ENCODE measurements at places on chromosomes 1 and 21. TPM values are rescaled to one million over a fixed set of nuclear protein-coding genes. Genes with fewer than 3 reads are reported as not detected.
A peak's percentile ranks its signal among the peaks of the same experiment; 100 is the strongest.

- no peak for DNase-seq
Measured at GRCh38 chr1:68370101-68370915, 79.4 kb downstream of the RPE65 start.

Gene TRAPPC10
- total RNA-seq, result 20.3 TPM

Gene GSTM3
- 112 TPM for total RNA-seq

Gene ATP6V1G3
- not detected for total RNA-seq

- no peak for DNase-seq
Measured at GRCh38 chr21:41717573-41718330, 49.1 kb downstream of the RIPK4 start.

DNA sequence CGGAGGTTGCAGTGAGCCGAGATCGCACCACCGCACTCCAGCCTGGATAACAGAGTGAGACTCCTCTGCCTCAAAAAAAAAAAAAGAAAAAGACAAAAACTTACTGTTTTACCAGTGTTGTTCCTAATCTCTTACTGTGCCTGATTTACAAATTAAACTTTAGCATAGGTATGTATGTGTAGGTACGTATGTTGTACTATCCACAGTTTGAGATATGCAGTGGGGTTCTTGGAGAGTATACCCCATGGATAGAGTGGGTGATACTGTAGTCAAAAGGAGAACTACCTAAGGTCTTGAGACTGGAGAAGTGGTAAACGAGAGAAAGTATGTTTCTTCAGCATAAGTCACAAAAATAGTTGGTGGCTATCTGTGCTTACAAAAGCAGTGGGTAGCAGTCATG lies 38.6 kb downstream of the RNF11 start:
- DNase-seq, result no peak

- DNase-seq, result no peak
Measured at GRCh38 chr1:100928128-100928527, 32.2 kb downstream of the SLC30A7 start.

GRCh38 chr21:45838634-45839033 lies 142.9 kb upstream of the COL6A1 start:
- no peak for DNase-seq

DNA sequence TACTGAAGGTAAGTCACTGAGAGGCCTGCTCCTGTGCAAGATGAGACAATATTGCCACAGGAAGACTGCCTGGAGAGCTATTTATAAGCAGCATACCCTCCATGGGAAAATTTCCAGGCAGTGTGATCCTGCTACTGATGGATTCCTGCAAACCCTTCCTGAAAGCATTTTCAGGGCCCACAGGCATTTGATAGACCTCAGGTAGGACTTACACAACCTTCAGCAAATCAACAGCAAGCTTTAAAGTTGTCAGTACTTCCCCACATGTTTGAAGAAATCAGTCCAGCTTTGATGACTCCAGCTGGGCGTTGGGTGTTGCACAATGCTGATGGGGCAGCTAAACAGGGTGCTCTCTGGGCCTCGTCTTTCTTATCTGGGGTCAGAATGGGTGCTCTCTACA lies 108.8 kb downstream of the PLXNA2 start:
- no peak for DNase-seq

DNA sequence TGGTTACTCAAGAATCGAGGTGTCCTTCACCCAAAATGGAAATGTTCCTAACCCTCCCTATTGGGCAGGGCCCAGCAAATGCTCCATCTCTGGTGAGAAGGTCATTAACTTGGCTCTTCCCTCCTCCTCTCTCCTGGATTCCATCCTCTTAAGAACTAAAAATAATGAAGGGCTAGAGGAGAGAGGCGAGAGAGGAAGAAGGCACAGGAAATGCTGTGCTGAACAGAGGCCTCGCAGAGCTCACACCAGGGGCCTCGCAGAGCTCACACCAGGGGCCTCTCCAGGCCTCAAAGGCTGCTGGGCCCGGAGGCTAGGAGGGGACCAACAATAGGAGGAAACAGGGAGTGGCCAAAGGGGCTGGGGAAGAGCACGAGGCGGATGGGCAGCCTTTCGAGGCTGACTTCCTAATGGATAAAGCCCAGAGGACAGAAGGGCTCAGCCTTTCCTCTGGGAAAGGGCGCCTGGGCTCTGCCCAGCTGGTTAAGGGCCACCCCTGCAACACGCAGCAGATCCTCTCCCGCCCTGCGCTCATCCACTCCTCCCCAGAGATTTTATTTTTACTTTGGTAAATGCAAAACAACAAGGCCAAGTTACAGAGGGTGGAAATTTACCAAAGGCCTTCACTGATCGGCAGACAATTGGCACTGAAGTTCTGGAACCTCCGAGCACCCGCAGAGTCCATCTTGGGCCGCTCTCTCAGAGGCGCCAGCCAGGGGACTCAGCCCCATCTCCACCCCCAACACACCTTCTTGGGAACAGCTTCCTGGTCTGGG lies 78.5 kb downstream of the ITPKB start:
- peak; percentile 66 for DNase-seq

Gene CFAP45
- 1.2 TPM for total RNA-seq

- no peak for DNase-seq
Measured at GRCh38 chr1:178612261-178612660, 99.4 kb downstream of the TEX35 start.

- DNase-seq, result no peak
Measured at GRCh38 chr21:29316029-29316742, 17.5 kb downstream of the BACH1 start.

- no peak for DNase-seq
Measured at GRCh38 chr1:111770916-111771315, 15.2 kb downstream of the DDX20 start.

Gene MEGF6
- 7.3 TPM for total RNA-seq

- no peak for DNase-seq
Measured at GRCh38 chr21:34630536-34631143, 15.7 kb upstream of the RCAN1 start.

DNA sequence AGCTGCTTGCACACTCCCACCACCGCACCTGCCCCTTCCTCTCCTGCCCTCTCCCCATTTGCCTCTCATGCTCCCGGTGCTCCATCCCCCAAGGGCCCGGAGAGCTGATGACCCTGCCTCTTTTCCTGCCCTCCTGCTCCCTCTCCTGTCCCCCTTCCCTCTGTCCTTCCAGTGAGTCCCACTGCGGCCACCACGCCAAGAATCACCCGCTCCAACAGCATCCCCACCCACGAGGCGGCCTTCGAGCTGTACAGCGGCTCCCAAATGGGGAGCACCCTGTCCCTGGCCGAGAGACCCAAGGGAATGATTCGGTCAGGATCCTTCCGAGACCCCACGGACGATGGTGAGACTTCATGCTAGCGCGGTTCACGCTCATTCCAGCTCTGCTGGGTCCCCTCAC lies 40.7 kb upstream of the IPO9 start:
- no peak for DNase-seq

Gene CELA3B
- total RNA-seq, result not detected

Gene GIPC2
- total RNA-seq, result 2.0 TPM

GRCh38 chr1:180948641-180949615 lies 36.2 kb downstream of the KIAA1614 start:
- DNase-seq, result no peak

GRCh38 chr1:66371233-66372005 lies 162.5 kb upstream of the SGIP1 start:
- peak; percentile 39 for DNase-seq

Gene NEGR1
- total RNA-seq, result 15.7 TPM

- DNase-seq, result no peak
Measured at GRCh38 chr1:37391211-37392011, 83.0 kb upstream of the ZC3H12A start.

Gene SELP
- total RNA-seq, result 9.0 TPM

Gene ELF3
- 0.65 TPM for total RNA-seq

DNA sequence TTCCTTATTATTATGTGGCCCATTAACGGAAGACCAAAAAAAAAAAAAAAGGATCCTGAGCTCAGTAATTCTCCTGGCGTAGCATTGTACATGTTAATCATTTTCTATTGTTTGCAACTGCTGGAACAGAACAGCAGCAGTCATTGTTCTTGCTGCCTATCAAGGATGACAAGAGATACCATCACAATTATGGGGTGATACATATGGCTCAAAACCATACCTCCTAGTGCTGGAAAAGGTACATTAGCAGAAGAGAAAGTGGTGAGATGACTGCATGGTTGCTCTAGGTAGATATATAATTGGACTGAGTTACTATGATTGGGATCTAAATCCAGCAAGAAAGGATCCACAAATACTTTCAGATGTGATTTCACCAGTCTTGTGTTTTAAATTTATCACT lies 13.3 kb upstream of the TLR5 start:
- DNase-seq, result no peak

- DNase-seq, result no peak
Measured at GRCh38 chr1:206998816-206999215, 28.6 kb upstream of the FCAMR start.

GRCh38 chr1:244100704-244101453 lies 49.8 kb downstream of the ZBTB18 start:
- DNase-seq, result no peak

- peak; percentile 46 for DNase-seq
Measured at GRCh38 chr1:185338719-185339622, 21.9 kb upstream of the IVNS1ABP start.

- no peak for DNase-seq
Measured at GRCh38 chr1:212771341-212771740, 20.2 kb downstream of the NSL1 start.

DNA sequence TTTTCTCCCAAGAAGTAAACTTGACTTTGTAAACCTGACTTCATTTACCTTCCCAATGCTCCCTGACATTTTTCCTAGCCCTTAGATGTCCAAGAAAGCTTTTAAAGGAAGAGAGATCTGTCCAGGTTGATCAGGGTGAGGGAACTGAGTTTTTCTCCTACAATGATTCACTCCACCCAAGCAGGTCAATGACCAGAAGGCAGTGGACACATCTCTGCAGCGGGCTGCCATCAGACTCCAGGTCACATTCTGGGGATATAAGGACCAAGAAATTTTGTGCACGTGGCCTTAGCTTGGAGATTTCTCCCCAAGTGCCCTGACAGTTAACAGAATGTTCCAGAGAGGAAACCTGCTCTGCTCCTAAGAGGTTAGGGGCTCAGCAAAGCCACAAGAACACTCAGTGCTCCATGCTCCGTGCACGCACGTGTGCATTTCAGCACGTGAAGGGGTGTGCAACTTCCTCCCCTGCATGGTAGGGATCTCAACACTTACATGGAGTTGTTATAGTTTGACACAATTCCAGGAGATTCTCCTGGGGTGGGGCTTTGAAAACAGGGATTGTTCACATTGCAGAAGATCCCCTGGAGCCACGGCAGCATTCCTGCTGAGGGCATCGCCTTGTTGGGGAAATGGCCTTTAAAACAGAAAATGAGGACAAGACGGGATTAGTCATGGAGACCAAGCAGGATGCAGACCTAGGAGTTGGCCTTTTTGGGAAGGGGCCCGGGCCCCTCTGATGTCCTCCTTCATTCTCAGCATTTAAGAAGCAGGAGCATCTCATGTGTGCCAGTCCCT lies 9.8 kb downstream of the ABCA4 start:
- DNase-seq, result no peak

- DNase-seq, result no peak
Measured at GRCh38 chr1:175842550-175842949, 99.2 kb upstream of the TNR start.

DNA sequence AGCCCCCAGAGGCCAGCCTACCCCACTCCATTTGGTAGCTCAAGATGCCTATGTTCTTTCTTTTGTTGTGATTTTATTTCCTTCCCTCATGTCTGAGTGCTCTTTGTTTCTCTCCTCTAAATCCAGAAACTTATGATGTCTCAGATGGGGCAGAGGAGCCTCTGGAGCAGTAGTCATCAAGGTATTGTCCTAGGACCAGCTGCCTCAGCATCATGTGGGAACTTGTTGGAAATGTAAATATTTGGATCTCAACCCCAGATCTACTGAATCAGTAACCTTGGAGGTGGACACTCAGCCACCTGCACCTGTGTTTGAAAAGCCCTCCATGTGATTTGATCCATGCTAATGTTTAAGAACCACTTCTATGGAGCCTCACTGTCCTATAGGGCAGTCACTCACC lies 593.1 kb upstream of the PLXNA2 start:
- no peak for DNase-seq

Gene IGSF9
- total RNA-seq, result 0.30 TPM

GRCh38 chr21:36274128-36274527 lies 45.9 kb upstream of the MORC3 start:
- no peak for DNase-seq
